ENCODE measurements at places on chromosomes 5 and 9.

GRCh38 chr5:76445063-76445462, 42.0 kb downstream of the IQGAP2 start:
- no peak for DNase-seq

DNA sequence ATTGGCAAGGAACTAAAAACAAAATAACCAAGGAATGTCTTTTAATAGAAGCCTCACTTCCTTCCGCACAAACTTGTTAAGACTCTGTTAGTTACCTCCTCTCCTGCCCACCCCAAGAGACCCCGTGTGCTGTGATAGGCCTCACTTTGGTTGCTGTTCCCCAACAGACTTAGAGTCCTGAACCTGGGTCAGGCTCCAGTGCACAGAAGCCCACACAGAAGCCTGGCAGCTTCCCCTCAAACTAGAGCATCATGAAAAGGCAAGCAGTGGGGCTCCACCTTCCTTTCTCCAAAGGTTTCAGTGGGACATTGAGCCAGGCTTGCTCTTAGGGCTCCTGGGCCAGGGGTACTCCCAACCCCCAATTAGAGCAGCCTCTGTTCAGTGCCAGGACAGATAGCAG, 230.5 kb downstream of the ESM1 start:
- no peak for DNase-seq

- DNase-seq: no peak
These were observed 56.5 kb downstream of the XRCC4 start for GRCh38 chr5:83133797-83134196.

DNA sequence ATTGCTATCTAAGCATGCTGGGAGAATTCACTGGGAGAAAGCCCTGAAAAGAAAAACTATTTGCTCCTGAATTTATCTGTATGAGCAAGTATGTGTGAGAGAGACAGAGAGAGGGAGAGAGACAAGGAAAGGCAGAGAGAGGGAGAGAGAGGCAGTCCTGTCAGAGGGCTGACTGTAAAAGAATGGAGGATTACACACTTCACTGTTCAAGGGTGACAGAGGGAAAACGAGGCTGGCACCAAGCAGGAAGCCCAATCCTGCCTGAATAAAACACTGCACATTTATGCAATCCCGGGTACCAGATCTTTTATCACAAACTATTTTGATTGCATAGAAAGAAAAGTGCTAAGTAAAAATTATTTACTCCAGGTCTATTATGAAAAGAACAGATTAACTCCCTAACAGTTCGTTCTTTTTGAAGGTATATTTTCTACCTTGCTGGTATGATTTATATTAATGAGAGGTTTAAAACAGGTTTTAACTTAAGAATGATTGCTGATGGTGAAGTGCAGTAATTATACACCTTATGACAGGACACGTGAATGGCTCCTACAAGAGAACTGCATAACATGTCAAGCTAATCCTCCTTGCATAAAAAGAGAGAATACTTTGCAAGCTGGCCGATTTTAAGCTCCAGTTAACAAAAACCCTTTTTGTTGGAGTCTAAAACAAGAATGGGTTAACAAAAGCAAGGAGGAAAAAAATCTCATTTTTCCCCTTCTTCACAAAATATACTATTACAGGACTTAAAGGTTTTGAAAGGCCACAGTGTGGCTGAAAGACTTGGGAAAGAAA, 82.5 kb downstream of the NFIB start:
- no peak for DNase-seq

DNA sequence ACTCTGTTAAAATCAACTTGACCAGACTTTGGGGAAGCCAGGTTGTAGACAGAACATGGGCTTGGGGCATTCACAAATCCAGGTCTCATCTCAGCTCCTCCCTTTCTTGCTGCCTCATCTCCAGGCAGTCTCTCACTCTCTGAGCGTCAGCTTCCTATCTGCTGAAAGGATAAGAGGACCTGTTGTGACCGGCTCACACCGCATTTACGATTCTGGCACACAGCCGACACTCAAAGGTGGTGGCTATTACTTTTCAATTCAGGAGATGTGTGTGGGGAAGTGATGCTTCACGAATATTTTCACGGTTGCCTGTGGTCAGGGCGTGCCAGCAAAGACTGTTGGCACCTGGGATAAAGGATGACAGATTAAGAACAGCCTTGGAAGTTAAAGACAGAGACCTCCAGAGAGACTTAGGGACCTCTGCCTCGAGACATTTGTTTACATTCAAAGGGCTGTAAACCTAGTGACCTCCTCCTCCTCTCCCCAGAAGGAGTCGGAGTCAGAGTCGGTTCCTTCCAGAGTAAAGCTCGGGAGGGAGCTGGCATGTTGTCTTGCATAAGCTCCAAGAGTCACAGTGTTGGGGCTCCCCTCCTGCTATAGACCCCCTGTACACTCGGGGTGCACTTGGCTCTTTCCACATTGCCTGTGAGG, 83.2 kb downstream of the AK8 start:
- DNase-seq: no peak

GRCh38 chr5:177443144-177443983, 3.2 kb upstream of the PRR7 start:
- no peak for DNase-seq

DNA sequence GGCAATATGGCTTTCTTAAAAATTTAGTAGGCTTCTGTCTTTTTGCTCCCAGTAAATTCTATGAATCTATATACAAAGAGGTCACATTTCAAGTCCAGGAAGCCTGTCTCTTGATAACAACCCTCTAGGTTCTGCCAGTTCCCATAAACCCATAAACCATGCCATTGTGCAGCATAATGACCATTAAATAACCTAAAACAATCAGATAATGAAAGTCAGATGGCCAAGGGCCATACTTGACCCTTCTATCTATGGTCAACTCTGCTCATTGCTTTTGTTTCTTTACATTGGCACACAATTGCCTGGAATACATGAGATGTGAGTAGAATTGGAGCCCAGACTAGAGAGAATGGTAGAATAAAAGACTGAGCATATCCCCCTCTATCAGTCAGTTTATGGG, 305.4 kb upstream of the KIF2A start:
- no peak for DNase-seq

- no peak for DNase-seq
These were observed 6.0 kb downstream of the TRIM7 start for GRCh38 chr5:181198905-181199519.

GRCh38 chr5:177220576-177220975, 82.9 kb downstream of the RAB24 start:
- DNase-seq: no peak

GRCh38 chr5:141493500-141494422, 4.9 kb downstream of the PCDHGC5 start:
- DNase-seq: no peak

- no peak for DNase-seq
These were observed 74.8 kb downstream of the NR3C1 start for GRCh38 chr5:143328589-143329220.

DNA sequence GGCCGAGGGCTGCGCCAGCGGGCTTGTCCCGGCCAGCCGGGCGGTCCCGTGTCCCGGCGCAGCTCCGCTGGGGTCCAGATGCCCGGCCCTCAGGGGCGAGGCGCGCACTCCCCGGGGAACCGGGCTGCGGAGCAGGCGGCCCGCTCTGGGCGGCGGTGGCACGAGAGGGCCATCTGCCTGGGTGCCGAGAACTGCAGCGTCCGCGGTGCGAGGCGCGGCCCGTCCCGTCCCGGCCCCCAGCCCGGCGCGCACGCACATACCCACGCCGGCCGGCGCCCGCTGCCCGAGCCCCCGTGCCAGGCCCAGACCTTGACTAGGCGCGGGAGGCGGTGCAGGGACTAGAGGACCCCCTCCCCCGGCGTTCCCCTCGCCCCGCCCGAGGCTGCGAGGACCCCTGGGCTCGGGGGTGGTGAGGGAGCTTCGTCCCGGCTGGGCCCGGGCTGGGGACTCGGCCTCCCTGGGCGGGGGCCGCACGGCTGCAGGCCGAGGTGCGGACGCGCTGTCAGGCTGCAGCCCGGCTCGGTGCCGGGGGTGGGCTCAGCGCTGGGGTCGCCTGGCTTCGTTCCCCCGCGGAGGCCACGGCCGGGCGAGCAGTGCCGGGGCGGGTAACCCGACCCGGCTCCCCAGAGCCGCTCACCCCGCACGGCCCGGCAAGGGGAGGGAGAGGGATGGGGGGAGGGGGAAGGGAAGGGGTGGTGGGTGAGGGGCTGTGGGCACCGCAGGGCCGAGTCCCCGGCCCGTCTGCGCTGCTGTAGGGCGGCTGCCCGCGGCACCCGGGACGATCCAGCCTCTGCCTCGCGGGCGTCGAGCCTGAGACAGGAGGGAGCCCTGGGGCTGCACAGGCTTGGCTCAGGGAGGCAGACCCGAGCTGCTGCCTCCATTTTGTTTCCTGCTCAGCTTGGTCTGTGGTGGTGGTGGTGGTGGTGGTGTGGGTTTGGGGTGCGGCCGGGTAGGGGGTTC, 1.2 kb upstream of the NSD1 start:
- no peak for DNase-seq

DNA sequence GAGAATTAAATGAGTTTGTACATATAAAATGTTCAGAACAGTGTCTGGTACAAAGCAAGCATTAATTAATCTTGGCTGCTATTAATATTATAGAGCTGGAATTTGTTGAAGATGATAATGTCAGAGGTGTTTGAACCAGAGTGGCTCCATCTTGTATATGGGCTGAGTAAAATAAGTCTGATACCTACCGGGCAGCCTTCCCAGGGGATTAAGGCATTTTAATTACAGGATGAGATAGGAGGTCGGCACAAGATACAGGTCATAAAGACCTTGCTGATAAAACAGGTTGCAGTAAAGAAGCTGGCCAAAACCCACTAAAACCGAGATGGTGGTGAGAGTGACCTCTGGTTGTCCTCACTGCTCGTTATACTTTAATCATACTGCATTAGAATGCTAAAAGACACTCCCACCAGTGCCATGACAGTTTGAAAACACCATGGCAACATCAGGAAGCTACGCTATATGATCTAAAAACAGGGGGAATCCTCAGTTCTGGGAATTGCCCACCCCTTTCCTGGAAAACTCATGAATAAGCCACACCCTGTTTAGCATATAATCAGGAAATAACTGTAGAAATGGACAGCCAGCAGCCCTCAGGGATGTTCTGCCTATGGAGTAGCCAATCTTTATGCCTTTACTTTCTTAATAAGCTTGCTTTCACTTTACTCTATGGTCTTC, 90.2 kb downstream of the PLK2 start:
- no peak for DNase-seq
